Mammary epithelial cell (primary cell): ENCODE measurements at places on chromosomes 13 and 19. TPM values are rescaled to one million over a fixed set of nuclear protein-coding genes. Genes with fewer than 3 reads are reported as not detected.

- DNase-seq = no peak
Observed at GRCh38 chr19:10111405-10111811, at the start of gene P2RY11. Gene P2RY11, plus strand, starts transcription at chr19:10111693. Its CDS starts 29 bp downstream, at chr19:10111722.

GRCh38 chr19:17170538-17171297 lies 44.4 kb upstream of the USE1 start:
- no peak for DNase-seq

DNA sequence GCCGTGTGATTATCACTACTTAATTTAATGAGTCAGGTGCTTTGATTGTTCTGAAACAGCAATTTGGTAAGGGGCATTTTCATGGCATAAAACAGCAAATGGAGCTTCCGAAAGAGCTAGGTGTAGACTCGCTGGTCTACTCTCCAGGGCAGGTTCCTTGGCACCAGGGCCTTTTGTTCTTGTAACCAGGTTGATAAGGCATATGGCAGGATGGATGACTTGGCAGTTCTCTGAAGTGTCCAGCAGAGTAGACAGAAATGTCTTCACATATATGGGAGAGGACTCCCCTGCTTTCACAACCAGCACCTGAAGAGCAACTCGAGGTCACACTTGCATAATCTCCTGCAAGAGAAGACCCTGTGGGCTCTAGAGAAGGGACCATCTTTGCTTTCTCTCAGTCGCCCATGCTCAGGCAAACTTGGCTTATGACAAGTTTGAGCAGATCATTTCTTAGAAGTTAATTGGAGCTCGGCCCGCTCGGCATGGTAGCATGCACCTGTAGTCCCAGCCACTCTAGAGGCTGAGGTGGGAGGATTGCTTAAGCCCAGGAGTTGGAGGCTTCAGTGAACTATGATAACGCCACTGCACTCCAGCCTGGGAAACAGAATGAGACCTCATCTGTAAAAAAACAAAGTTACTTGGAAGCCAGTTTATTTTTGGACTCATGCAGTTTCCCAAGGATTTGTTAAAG lies 23.3 kb upstream of the WASF3 start:
- no peak for DNase-seq

- peak; percentile 3 for DNase-seq
Observed at GRCh38 chr13:81929988-81930387, 1589.1 kb upstream of the SPRY2 start.

DNA sequence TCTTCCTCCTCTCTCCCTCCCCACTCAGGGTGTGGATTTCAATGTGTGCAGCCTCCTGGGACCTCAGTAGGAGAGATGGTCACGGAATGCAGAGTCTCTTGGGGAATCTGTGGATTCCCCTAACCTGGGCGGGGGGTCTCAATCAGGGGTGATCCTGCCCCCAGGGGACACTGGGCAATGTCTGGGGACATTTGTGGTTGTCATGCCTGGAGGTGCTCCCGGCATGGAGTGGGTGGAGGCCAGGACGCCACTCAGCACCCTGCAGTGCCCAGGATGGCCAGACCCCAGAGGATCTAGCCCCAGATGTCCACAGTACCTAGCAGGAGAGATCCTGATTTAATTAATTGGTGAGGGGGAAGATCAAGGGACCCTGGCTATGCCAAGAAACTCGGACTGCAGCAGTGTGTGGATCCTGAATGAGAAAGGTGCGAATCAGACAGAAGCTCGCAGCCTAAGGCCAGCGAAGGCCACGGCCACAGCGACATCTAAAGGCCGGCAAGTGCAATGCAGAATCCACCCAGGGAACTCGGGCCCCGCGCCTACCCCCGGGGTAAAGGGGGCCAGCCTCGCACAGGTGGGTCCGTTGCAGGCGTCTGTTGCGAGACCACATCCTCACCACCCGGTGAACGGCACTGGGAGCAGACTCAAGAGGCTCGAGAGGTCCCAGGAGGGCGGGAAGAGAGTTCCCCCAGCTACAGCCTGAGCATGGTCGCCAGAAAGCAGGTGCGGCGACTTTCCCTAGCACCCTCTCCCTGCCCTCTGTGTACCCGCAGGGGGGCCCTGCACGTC lies 88.8 kb downstream of the GNG7 start:
- DNase-seq = no peak

Gene DCLK1
- 0.41 TPM for polyA plus RNA-seq
